ENCODE measurements at places on chromosomes 1 and 21. TPM values are rescaled to one million over a fixed set of nuclear protein-coding genes. Genes with fewer than 3 reads are reported as not detected.
A peak's percentile ranks its signal among the peaks of the same experiment; 100 is the strongest.

Gene TRAF3IP3
- 3.7 TPM for total RNA-seq

Gene MTMR11
- 3.2 TPM for total RNA-seq

Gene SMCP
- not detected for total RNA-seq

Gene PGD
- total RNA-seq: 432 TPM

Gene SPRR2E
- total RNA-seq: not detected

- no peak for DNase-seq
Observed at GRCh38 chr1:174637487-174637886, 189.7 kb downstream of the GPR52 start.

GRCh38 chr1:110765640-110766335 is 91.0 kb upstream of the KCNA3 start:
- no peak for DNase-seq

- no peak for DNase-seq
Observed at GRCh38 chr1:117686907-117687306, 81.1 kb downstream of the TENT5C start.

DNA sequence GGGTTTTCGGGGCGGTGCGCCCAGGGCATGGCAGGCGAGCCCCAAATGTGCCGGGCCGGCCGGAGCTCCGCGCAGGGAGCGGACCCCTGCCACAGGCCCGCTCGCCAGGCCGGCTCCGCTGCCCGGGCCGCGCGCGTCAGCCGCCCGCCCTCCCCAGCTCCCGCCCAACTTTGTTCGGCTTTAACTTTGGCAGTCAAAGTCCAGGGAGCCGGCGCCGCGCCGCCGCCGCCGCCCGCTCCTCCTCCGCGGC is 488 bp downstream of the SLC35D1 start:
- DNase-seq: no peak

- peak; percentile 46 for DNase-seq
Observed at GRCh38 chr1:227762231-227762911, 27.1 kb downstream of the SNAP47 start.

DNA sequence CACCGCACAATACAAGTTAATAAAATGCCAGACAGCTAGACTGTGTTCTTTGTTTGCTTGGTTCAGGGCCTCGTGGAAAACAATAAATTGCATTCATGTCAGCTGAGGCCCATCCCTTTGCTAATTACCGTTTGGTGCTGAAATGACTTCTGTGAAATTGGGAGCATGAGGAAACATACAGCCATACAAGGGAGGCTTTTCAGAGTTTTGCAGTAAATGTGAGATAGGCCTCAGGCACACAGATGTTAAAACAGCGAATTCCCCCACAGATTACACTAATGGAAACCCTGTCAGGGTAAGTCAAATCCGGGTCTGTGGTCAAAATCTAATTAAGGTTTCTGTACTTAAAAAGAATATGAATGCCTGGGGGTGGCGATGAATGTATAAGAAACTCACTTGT is 173.5 kb upstream of the LMO4 start:
- DNase-seq: no peak

DNA sequence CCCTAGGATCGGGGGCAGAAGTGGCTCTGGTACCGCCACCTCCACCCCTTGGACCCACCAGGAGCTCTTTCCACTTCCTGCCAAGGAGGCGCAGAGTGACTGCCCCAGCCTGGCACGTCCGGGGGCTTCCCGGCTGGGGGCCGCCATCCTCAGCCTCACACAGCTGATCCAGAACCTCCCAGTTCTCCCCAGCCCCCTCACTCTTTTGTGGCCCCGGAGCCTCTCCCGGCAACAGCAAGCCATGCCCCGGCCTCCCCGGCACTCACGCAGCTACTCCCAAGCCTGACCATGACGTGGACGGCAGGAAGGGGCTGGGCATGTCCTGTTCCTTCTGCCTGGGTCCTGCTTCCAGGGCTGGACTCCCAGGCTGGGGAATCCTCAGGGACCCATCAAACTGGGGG is 17.1 kb downstream of the TP73 start:
- no peak for DNase-seq

DNA sequence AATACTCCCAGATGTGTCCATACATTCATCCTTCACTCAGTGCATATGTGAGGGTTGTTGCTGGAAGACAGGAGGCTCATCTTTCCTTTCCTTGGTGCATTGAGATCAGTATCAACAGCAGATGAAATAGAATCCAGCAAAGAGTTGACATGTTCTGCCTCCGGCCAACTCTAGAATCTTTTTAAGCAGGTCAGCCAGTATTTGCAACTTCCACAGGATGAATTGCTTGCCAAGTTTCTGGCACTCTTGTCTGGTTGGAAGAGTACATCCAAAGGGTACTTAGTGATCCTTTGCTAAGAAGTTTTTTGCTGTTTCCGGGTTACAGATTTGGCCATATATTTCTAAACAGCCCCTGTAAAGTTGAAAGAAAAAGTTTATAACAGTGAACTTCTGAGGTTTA is 21.1 kb downstream of the SYNC start:
- no peak for DNase-seq

- no peak for DNase-seq
Observed at GRCh38 chr1:234827181-234827580, 217.2 kb upstream of the IRF2BP2 start.

DNA sequence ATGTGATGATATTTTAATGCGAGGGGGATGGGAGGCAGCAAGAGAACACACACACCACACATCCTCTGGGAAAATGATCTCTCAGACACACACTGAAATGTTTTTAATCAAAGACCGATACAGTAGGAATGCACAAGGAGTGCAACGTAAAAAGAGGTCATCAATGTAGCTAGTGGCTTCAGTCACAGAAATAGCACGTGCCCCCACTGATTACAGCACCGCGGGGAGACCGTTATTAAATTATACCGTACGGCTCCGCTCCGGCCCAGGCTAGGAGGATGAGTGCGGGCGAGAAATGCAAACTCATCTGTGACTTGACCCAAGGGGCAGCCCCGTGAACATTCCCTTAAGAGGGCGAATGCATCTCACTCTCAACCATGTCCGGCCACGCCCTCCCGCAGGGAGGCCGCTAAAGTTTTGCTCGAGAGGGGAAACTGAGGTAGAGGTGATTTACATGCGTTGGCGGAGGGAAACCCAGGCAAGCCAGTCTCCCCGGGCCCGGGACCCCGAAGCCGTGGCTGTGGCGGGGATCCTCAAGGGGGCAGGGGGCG is 552 bp downstream of the UBR4 start:
- DNase-seq: no peak

DNA sequence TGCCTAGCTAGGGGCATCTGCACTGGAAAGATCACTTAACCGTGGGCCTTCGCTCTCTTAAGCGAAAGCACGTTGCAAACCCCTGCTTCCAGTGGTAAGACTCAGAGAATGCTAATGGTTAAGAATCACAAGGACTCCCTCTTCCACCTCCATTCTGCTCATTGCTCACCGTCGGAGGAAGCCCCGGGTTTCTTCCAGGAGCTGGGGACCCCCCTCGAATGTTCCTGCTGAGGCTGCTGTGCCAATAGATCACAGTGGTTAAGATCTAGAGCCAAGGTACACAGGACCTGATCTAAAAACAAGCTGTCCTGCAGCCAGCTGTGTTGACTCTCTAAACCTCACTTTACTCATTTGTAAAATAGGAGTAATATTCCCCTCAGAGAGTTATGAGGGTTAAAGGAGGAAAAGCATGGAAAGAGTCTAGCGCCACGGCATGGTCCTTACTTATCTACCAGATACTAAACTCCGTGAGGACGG is 765 bp downstream of the VAMP3 start:
- no peak for DNase-seq

GRCh38 chr21:40118527-40118926 is 251.3 kb downstream of the PCP4 start:
- no peak for DNase-seq

- DNase-seq: no peak
Observed at GRCh38 chr1:8835941-8836643, 18.7 kb upstream of the RERE start.

Data from omental fat pad (tissue), 4 donors.